ENCODE measurements at places on chromosomes 4 and X.

GRCh38 chr4:80225595-80225994, 28.3 kb downstream of the PRDM8 start:
- DNase-seq = no peak

GRCh38 chr4:12924253-12924652, 559.9 kb downstream of the RAB28 start:
- DNase-seq = no peak

GRCh38 chr4:157389741-157390140, 169.2 kb downstream of the GRIA2 start:
- no peak for DNase-seq

DNA sequence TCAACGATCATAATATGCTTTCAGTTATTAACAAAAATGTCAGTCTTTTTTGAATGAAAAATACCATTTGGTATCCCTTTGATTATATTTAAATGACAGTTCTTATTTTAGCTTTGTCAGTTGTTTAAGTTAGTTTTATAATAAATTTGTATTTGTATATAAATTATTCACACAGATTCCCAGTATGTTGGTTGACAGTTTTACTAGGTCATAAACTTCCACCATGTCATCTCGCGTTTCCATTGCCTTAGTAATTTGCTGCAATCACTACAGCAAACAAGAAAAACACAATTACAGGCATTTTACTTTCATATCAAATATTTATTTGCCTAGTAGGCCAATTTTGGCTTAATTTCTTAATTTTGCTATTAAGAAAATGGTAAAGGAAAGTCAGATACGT, 109.6 kb upstream of the ANK2 start:
- no peak for DNase-seq

DNA sequence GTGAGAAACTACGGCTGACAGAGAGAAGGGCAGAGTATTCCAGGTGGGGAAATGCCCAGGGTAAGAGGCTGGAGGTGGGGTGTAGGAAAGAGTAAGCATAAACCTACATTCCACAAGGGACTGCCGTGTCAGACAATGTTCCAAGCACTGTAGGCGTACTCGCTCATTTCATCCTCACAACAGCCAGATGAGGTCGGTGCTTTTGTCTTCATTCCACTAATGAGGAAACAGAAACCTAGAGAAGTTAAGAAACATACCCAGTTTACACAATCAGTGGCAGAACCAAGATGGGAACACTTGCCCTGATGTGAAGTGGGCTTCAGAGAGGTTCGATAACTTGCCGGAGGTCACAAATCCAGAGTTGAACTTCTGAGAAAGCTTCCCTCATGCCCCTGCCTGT, 4.6 kb downstream of the SASH3 start:
- DNase-seq = no peak

- DNase-seq = no peak
These were observed 34.0 kb upstream of the FMR1 start for GRCh38 chrX:147877726-147878125.
